ENCODE measurements at places on chromosomes 2 and 18.

DNA sequence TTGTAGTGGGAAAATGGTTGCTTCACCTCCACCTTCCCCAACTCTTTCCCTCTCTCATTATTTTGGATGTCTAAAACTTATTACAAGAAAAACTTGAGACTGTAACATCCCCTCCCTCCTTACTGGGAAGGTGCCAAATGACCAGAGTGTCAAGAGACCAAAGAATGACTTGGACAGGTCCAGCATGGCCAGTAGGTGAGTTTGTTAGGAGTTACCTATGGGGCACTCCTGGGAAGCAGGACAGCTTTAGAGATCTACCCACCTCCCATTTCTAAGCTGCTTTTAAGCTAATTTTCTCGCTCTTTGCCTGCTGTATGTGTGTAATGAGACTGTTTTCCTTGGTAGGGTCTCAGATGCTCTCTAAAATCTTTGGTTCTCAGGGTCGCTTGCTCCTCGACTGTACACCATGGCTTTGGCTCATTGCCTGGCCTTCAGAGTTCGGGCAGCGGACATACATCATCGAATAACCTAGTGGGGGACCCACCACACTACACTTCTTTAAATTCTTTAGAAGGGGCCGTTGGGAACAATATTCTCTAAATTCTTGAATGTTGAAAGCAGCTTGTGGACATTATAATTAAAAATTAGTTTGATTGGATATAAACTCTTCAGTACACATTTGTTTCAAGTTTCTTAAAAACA is 45.2 kb downstream of the SLC30A6 start:
- no peak for DNase-seq

DNA sequence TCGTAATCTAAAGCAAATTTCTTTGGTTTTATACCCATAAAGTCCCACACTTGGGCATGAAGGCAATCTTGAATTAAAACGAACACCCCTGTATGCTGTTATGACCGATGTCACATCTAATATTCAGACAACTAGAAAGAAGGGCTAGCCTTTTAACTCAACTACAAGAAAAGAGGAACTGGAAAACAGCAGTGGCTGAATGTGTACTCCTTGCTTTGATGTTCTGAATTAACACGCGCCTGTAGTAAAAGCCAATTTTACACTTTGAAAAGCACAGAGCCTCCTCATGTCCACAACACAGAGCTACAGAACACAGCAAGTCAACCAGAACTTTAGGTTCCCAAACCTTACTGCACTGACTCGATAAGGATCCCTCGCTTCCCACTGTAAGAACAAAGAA is 147.6 kb downstream of the HDAC4 start:
- no peak for DNase-seq

DNA sequence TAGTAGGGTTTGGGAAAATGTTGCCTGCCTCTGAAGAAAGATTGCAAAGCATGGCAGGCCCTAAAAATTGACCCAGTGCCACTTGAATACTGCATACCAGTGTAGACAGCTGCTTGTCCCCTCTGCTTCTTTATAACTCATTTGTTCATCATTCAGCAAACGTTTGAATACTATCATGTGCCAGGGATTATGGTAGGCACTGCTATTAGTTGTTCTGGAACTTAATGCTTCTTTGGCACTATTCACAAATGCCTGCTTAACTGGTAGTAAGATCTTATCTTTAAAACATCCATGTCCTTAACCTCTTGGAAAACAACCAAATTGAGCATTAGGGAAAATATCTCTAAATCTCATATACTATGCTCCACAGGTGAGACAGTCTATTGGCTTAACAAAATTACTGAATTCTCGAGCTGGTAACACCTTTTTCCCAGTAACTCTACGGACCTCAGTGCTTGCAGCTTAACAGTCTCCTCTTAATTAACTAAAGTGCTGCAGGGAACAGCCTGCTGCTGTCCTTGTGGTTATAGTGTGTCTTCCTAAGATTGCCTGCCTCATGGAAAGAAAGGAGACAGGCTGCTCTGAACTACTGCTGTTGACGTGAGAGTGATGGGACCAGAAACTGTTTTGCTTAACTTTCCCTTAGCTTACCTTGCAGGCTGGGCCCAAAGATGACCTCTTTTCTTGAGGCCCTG is 93.2 kb downstream of the MIB1 start:
- DNase-seq, result peak; percentile 32

DNA sequence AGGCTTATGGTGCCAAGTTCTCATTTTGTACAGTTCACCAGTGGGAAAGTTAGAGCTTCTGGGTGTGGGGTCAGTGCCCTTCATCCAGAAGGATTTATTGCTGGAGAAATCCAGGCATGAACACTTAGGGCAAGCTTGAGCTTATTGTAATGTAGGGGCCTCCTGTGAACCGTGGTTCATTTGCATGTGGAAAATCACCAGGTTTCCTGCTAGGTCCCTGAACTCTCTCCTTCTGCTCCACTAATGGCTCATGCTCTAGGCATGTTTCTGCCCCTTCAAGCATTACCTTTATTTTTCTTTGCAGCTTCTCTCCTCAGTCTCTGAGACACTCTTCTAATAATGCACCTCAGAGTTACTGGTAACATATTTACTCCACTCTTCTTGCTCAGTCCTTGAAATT is 79.3 kb upstream of the FAM98A start:
- no peak for DNase-seq

DNA sequence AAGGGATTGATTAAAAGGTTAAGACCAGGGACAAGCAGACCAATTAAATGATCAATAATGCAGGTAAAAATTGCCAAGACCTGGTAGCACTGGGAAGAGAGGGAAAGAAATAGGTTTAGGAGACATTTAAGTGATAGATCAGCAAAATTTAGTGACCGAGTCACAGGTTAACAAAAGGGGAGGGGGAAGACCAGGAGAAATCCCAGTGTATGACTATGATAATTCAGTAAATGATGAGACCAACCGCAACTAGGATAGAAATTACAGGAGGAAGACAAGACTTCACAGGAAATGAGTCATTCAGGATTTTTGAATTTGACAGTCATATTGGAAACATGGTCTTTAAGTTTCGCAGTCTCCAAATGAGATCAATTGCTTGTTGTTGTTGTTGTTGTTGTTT is 62.9 kb downstream of the COBLL1 start:
- no peak for DNase-seq

DNA sequence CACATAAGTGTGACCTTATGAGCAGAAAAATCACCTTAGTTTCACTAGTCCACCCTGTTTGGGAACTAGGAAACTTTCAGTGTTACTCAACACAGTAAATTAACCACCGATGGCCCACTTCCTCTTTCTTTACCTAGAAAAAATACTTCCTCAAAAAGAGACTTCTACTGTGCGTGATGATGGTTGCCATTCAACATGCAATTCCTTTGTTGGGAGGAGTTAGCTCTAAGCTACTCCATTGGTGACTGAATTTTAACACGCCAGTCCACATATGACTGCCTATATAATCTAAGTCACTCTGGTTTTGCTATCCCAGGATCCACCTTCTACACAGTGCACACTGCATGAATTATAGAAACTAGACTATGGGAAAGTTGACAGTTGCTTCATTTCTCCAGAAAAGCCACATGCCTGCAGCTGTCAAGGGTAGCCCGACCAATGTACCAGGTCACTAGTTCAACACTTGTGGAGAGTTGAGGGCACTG is 47.8 kb upstream of the REG3G start:
- DNase-seq, result no peak
